A549 treated with AZD2906 at 1 μM for 4 hours (cell line): ENCODE measurements at places on chromosomes 1 and 21. TPM values are rescaled to one million over a fixed set of nuclear protein-coding genes. Genes with fewer than 3 reads are reported as not detected.

Gene PIGC
- 32.4 to 38.2 TPM (median 37.7 TPM) in 5 replicates for total RNA-seq

Gene RCAN3
- total RNA-seq: 12.1 to 15.7 TPM (median 14.1 TPM) in 5 replicates

Gene METTL25B
- total RNA-seq: 22.7 to 25.3 TPM (median 24.5 TPM) in 5 replicates

Gene NEK7
- total RNA-seq: 11.1 to 16.9 TPM (median 14.9 TPM) in 5 replicates

Gene CDCA8
- 45.0 to 48.5 TPM (median 47.4 TPM) in 5 replicates for total RNA-seq
